ENCODE measurements at places on chromosomes 2 and 18.

DNA sequence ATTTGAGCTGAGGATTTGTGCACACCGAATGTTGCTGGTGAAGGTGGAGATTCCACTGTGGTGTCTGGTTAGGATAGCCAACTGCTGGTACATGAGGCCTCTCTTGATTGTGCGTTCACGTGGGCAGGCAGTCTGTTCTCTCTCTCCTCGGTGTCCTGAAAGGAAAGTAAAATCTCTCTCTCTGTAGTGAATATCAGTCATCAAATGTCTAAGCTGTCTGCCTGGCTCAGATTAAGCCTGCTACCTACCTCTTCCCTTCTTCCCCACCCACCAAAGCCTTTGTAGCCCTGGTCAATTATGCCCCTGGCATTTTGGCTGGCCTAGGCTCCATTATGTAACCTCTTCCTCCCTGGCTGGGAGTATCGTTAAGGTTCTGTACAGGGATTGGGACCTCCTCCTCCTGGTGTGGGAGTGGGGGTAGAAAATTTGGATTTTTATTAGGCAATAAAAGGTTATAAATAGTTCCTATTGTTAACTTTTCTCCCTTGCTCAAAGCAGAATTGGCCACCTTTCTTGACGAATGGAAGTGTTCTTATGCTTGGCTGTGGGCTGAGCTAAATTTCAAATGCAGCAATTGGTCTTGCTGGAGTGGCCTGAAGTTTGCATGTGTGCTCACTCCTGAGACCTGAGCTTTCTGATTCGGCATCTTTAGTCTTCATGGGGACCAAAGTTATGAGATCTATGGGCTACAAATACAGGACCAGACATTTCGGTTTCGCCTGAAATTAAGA, 148.8 kb downstream of the WDSUB1 start:
- no peak for DNase-seq

DNA sequence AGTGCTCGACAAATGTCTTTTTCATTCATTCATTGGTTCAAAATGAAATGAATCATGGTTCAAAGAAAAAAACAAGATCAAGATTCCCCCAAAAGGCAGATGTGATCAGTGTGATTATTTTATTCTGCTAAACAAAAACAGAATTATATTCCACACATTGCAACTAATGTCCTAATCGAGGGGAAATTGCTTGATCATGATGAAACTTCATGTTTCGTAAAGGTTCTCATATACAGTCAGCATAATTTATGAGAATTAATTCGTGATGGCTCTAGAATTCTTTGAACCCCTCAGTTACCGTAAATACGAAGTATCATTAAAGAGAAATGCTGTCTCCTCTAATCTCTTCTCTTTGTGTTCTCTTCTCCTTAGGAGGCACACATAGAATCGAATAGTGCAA, 42.1 kb upstream of the MBOAT2 start:
- no peak for DNase-seq

DNA sequence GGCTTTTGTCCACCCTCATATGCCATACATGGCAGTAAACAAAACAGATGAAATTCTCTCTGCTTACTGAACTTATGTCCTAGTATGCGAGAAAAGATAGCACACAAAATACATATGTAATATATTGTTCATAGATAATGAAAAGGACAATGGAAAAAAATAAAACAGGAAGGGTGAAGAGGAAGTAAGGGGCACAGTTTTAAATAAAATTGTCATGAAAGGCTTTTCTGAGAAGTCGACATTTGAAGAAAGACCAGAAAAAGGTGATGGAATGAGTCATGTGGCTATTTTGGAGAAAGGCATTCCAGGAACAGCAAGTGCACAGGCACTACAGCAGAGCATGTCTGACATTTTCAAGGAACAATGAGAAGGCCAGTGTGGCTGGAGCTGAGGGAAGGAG, 56.4 kb downstream of the KCNH7 start:
- DNase-seq = no peak

- no peak for DNase-seq
These were observed 2.1 kb upstream of the CLIP4 start for GRCh38 chr2:29113027-29113686.

DNA sequence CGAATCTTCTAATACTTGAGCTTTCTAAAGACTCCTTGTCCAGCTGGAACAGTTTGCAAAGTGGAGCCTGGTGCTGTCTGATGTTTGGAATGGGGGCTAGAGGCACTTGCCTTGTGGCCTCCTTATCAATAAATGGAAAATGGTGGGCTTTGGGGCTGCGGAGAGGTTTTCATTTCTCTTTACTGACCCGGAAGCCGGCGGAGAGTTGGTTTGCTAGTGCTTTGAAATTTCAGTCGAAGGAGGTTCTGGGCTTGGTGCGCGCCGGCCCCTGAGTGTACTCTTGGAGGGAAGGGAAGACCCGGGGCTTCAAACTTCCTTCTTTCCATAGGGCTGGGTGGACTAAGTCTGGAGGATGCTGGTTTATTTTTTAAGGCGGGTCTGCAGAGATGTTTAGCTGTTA, 714 bp downstream of the RPIA start:
- DNase-seq = peak; percentile 49

DNA sequence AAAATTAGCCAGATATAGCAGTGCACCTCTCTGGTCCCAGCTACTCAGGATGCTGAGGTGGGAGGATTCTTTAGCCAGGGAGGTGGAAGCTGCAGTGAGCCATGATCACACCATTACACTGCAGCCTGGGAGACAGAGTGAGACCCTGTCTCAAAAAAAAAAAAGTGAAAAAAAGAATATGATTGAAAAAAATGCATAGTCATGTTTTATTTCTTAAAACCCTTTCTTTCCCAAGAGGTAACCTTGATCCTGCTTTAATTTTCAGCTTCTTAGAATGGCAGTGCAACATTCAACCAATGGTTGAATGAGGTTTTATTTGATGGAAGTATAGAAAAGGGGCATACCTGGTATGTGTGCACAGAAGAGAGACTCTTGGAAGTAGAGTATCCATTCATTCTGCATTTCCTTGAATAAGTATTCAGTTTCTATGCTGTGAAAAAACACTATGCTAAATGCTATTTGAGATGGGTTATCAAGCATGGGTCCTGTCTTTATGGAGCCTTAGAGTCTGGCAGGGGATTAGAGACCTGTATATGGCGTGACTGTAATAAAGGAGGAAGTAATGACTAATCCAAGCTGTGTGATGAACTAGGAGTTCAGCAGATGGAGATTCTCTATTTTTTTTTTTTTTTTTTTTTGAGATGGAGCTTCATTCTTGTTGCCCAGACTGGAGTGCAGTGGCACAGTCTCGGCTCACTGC, 146.3 kb downstream of the WDSUB1 start:
- DNase-seq = no peak

- no peak for DNase-seq
These were observed 1097.2 kb downstream of the TDRD15 start for GRCh38 chr2:22221006-22221405.

DNA sequence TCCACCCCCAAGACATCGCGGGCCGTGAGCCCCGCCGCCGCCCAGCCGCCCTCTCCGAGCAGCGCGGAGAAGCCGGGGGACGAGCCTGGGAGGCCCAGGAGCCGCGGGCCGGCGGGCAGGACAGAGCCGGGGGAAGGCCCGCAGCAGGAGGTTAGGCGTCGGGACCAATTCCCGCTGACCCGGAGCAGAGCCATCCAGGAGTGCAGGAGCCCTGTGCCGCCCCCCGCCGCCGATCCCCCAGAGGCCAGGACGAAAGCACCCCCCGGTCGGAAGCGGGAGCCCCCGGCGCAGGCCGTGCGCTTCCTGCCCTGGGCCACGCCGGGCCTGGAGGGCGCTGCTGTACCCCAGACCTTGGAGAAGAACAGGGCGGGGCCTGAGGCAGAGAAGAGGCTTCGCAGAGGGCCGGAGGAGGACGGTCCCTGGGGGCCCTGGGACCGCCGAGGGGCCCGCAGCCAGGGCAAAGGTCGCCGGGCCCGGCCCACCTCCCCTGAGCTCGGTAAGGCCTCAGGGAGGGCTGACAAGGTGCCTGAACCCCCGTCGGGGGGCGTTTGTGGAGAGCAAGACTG, 14.2 kb downstream of the SPEG start:
- DNase-seq = no peak

- no peak for DNase-seq
These were observed at the start of gene MAPK4 for GRCh38 chr18:50559752-50560680. Gene MAPK4 (plus strand): TSS chr18:50560087. CDS start chr18:50663959, 103,872 bp downstream.

DNA sequence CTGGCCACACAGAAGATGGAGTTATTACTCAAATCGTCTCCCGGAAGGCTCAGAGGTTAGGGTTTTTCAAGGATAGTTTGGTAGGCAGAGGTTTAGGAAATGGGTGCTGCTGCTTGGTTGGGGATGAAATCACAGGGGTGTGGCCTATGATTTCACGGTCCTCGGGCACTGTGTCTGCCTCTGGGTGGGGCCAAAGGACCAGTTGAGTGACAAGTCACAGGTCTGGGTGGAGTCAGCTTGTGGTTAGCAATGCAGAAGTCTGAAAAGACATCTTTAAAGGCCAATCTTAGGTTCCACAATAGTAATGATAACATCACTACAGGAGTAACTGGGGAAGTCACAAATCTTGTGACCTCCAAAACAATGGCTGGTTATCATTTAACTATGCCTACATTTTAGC, 387.8 kb downstream of the ZNF521 start:
- no peak for DNase-seq

DNA sequence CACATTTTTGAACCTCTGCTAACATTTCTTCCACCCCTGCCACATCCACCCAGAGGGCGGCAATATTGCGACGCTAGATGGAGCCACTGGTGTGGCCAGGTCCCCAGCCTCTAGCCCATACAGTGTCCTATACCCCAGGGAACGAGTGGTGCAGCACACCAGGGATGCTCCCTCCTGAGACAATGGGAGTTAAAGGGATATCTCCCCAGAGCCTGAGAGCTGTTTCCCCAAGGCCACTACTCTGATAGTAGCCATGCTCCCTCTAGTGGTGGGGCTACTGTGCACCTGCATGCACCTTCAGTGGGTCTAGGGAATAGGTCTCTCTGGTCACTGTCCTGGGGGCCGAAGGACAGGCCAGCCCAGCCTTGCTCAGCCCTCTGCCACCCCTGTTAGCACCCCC, 336.4 kb upstream of the FSHR start:
- peak; percentile 43 for DNase-seq

DNA sequence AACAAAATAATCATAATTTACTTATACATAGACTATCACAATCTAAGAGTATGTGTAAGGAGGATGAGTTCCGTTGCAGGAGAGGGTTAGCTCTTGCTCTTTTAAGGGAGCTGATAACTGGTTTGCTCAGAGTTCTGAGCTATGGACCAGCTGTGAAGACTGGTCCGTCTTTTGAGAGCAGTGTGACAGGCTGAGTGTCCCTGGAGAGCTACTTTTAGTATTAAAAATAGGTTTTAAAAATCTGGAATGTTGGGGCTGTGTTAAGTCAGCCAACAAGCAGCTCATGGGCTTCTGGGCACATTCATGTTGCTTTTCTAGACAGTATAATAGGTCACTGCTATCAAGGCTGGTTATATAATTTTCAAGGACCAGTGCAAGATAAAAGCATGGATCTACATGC, 41.5 kb upstream of the TMEM131 start:
- no peak for DNase-seq

GRCh38 chr2:7191932-7192331, 274.7 kb downstream of the RNF144A start:
- DNase-seq = no peak

DNA sequence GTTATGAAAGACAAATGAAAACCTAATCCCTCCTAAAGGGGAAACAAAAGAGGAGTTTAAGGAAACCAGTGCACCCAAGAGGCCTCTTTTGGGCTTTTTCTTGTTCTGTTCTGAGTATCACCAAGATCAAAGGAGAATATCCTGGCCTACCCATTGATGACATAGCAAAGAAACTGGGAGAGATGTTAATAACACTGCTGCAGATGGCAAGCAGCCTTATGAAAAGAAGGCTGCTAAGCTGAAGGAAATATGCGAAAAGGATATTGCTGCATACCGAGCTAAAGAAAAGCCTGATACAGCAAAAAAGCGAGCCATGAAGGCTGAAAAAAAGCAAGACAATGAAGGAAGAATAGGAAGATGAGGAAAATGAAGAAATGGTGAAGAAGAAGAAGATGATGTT, 23.6 kb upstream of the STAT4 start:
- DNase-seq = no peak

GRCh38 chr2:107731435-107731834, 95.3 kb upstream of the RGPD4 start:
- DNase-seq = no peak

DNA sequence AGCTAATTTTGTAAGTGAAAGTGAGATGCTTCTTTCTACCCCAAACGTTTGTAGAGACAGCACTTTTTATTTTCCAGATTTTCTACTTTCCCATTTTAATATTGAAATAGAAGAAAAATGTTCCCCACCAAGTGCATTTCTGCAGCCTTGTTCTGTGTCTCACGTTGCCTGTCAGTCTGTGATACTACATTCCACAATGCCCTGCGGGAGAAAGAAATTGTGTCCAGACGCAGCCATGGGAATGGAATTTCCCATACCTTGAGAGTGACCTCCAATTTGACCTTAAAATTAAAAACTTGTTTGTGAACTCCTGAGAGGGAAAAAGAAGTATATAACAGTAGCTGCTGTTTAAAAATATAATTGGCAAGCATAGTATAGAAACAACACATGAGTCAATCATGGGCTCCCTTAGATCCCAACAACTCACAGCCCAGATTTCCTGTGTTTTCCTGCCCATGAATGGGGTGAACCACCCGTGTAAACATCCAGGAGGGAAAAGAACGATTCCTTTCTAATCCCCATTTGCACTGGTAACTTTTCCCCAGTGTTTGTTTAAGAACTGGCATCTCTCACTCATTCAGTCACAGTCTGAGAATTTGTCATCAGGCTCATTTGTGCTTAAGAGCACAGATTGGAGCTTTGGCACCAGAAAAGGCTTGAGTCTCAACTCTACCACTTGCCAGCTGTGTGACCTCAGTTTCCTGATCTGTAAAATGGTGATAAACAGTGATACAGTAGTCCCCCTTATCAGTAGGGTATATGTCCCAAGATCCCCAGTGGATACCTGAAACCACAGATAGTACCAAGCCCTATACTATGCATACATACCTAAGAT, 166.1 kb upstream of the ZNF521 start:
- DNase-seq = no peak

DNA sequence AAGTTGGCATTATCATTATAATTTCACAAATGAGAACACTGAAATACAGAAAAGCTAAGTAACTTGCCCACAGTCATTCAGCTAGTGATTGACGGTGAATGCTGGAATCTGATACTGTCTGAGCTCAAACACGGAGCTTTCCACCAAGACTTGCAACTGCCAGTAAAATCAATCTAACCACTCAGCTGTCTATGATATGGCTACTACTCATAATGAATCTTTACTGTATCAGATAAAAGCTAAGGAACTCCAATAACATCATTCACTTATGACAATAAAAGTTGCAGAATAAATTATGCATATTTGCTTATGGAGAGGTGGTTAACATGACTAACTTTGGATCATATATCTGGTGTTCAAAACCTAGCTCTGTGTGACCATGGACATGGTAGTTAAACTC, 279.4 kb upstream of the NXPH2 start:
- no peak for DNase-seq

DNA sequence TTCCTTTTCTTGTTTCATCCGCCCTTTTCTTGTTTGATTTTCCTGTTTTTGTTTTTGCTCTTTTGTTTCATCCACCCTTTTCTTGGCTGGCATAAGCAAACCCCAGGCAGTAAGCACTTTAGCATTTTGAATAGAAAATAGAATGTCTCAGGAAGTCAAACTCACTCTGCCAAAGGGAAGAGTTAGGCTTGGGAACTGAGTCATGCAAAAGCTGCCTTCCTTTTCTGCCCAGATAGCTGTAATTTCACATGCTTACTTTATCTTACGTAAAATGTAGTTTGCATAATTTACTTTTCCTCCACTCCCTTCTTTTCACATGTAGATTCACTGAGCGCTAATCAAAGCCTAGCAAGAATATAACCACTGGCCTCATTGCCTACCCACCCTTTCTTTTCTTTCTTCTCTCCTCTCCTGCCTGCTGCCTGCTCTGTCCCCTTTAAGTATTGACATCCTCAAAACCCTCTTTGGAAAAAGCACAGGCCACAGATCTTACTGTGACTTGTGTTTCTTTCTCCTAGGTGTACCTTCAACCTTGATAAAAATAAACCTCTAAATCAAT, 48.4 kb downstream of the CNGA3 start:
- DNase-seq = no peak
